ENCODE measurements at places on chromosomes 7 and 10.

DNA sequence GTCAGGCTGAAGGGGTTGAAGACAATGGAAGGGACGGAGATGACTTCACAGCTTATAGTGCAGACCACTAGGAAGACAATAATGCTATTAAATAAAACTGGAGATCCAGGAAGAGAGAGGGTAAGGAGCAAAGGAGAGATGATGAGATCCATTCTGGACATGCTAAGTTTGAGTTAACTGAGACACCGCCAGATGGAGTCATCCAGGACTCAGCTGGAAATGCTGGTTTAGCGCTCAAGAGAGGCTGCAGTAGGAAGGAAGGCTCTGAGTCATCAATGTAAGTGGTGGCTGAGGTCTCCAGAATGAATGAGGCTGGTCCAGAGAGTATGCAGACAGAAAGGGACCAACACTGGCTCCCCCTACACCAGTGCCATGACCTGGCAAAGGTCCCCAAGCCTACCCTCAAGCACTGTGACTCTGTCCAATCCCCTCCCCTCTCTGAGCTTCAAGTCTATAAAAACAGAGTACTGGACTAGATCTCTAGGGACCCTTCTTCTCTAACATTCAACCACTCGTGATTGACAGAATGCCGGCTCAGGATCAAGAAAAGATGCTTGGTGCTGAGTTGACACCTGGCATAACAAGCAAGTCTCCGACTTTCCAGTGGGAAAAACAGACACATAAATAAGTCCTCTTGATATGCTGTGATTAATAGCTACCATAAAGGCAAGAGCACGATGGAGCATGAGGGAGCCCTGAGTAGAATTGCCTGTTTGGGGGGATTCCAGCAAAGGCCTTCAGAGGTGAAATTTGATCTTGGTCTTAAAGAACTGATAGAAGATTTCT is 8.9 kb downstream of the GFRA1 start:
- DNase-seq, result no peak

DNA sequence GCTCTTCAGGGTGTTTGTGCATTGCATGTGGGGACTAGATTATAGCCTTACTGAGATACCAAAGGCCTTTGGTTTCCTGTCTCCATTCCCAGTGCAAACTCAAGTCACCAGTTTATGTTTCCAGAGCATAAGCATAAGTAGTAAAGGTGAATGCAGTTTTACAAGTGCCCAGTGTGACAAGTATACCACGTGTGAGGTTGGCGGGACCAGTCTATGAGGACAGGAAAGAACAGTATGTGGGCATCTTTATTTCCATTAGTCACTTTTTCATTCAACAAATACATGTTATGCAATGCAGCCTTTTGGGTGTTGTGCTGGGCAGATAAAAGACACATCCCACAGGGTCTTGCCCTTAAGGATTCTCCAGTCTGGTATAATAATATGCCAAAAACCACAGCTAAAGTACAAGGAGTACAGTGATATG is 146.5 kb downstream of the ARID5B start:
- no peak for DNase-seq

- DNase-seq, result no peak
Observed at GRCh38 chr10:132981173-132981555, 38.8 kb upstream of the CFAP46 start.

DNA sequence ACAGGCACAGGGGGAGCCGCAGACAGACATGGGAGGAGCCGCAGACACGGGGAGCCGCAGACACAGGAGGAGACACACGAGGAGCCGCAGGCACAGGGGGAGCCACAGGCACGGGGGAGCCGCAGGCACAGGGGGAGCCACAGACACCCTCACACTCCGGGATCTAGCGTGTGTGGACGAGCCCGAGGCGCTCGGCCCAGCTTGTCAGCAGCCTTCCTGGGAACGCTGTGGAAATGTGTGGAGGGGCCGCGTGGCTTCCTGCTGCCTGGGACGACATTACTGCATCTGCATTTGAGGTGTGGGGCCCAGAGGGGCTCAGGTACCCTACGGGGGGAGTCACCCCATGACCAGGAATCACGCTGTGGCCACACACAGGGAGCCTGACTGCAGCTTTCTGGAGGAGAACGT is 313.2 kb downstream of the PTPRN2 start:
- no peak for DNase-seq

DNA sequence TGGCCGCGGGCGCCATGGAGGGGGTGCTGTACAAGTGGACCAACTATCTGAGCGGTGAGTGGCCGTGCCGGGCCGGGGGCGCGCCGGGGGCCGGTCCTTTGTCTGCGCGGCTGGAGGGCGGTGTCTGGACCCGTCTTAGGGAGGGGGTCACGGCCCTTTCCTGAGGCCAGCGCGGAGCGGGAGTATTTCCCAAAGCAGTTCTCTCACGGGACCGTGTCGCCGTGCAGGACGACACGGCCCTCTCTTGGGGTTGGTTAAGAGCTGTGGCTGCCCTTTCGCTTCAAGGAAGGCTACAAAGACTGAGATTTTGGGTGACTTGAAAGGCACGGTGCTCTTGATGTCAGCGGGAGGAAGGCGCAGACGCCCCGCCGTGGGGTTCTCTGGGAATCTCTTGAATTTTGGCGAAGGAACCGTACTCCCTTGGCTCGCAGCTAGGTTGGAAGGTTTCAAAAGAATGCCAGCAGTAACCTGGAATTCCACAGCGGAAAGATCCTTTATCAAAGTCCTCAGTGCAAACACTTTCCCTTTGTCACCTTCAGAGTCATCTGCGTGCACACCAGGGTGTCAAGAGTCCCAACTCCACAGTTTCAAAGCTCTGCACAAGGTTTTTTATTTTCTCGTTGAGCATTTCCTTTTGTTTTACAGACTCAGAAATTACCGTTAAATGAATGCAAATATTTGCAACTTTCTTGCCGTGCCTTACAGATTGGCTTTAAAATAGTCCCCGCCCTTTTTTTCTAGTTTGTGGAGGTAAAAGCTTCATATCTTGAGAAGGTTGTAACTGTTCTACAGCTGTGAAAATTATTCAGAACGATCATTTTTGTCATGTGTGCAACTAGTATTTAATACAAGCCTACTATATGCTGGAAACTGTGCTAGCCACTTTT is 780 bp downstream of the PLEKHA8 start:
- DNase-seq, result no peak

DNA sequence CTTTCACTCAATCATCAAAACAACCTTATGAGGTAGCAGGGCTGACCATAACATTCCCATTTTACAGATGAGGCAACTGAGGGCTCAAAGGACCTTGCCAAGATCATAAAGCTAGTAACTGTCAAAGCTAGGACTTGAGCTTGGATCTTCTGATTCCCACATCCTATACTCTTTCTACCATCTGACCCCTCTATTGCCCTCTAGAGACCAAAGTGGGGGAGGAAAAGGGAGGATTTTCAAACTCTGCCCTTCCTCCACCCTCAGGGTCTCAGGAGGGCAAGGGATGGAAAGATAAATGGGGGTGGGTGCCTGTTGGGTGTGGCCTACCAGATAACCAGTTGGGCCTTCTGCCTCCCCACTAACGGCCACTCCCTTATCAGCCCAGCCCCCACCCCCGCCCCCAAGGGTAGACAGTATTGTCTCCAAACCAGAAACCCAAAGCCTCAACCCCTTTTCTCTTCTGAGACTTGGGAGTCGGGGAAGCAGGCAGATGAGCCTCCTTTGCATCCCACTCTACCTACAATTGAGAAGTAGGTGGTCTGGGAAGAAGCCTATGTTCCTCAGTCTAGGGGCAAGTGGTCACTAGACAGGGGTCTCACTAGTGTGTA is 7.9 kb downstream of the LDB1 start:
- DNase-seq, result no peak

DNA sequence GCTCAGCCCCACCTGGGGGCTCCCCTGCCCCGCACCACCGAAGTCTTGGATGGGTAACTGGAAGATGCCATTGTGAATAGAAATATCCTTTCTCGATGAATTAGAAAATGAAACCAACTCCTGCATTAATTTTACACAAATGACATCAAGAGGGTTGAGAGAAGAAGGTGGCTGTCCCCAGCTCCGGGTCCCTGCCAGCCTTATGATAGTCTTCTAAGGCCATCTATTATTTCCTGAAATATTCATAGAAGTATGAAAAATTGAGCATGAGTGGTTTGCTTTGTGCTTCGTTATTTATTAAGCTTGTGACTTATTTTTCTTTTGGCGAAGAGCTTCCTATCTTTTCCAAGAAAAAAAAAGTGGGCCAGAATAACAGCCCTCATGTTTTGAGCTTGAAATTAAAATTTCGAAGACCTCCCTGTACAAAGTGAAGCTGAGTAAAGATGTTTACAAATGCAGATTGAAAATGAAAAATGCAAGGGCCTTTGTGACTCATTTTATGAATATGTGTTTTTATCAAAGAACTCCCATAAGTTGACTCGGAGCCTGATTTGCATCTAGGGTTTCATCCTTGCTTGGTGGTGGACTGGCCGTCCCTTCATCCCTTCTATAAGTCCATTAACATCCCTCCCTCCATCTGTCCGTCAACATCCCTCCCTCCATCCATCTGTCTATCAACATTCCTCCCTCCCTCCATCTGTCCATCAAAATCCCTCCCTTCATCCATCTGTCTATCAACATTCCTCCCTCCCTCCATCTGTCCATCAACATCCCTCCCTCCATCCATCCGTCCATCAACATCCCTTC is 20.5 kb upstream of the CFAP46 start:
- DNase-seq, result no peak

GRCh38 chr10:112953174-112954159 is 3.4 kb downstream of the TCF7L2 start:
- no peak for DNase-seq

- DNase-seq, result no peak
Observed at GRCh38 chr7:134612197-134612596, 34.5 kb upstream of the BPGM start.

GRCh38 chr10:90051053-90051452 is 349.7 kb downstream of the KIF20B start:
- no peak for DNase-seq

DNA sequence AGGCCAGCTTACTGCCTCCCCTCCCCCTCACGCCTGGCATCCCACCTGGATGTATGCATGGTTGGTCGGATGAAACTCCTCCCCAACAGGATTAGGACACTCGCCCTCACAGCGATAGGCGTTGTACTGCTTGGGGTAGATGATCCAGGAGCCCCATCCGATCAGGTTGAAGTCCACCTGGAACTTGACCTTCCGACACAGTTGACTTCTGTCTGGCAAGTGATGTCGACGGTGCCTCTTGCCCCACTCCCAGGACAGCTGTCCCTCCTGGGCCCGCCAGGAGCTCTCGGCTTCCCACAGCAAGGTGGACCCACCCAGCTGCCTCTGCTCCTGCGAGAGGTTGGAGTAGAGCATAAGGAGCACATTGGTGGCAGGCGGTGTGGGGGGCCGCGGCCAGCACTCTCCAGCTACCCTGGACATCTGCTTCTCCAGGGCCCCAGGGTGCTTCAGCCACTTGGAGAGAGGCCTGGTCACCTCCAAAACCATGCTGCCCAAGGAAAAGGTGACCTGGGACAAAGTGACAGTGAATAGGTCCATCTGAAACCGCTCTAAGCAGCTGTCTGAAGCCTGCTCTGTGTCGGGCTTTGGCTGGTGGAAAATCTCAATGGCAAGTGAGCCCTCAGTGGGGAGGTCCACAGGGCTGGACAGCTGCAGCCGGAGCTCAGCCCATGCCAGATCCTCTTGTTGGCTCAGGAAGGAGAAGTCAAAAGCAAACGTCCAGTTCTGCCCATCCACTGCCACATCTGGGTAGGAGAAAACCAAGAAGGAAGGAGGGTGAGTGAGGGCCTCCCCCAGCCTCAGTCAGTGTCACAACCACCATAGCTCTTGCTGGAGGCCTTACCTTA is 6.0 kb downstream of the NODAL start:
- DNase-seq, result no peak

DNA sequence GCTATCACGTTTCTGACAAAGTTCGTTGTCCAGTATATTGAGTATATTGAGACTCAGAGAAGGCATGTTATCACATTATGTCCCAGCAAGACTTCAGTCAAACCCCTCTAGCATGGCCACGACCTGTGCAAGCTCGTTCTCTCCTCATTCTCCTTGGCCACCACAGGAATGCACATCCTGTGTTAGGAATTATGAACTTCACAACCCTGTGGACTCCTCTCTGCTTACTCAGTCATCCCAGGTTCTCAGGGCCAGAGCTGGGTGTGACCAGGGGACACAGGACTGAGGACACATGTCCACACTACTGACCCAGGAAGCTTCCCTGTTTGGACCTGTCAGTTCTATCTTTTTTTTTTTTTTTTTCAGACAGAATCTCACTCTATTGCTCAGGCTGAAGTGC is 4.4 kb downstream of the SH2D4B start:
- no peak for DNase-seq
